ENCODE measurements at places on chromosomes 4 and X.

GRCh38 chr4:126046081-126046614 lies 731.4 kb downstream of the FAT4 start:
- no peak for DNase-seq

DNA sequence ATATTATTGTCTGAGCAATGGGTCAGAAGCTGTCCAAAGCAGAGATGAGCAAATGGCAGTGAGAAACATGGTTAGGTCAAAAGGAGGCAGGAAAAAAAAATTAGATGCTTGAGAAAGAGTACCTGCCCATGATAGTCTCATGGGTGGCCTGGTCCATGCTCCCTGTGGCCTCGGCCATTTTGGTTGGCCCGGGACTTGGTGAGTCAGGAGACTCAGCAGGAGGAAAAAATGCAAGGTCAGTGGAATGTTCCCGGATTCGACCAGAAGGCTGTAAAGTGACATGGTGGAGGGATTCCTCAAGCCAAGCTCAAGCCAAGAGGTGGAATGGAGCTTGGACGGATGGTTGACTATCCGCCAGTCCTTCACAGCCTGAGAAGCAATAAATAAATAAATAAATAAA lies 236.7 kb downstream of the ASMT start:
- no peak for DNase-seq

- DNase-seq = no peak
These were observed 26.6 kb upstream of the ADRA2C start for GRCh38 chr4:3739577-3739976.

DNA sequence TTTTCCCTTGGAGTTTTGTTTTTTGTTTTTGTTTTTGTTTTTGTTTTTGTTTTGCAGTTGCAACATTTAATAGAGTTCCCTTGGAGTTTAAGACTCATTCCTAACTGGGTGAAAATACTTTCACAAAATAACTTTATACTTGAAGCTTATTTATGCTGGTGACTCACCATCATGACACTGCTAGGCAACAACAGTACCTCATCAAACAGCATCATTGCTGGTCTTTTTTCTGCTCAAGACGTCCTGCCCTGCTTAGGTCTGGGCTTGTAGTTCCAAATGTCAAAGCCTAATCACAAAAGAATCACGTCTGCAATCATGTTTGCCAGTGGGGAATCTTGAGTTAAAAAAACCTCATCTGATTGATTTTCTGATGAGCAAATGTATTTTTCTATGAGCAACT lies 105.7 kb upstream of the PRPS2 start:
- DNase-seq = no peak

GRCh38 chr4:2434420-2434819 lies 15.7 kb downstream of the CFAP99 start:
- DNase-seq = no peak

- DNase-seq = no peak
These were observed 413 bp downstream of the PDK3 start for GRCh38 chrX:24465532-24465865.

- no peak for DNase-seq
These were observed 193.2 kb downstream of the RASL11B start for GRCh38 chr4:53055274-53055673.

DNA sequence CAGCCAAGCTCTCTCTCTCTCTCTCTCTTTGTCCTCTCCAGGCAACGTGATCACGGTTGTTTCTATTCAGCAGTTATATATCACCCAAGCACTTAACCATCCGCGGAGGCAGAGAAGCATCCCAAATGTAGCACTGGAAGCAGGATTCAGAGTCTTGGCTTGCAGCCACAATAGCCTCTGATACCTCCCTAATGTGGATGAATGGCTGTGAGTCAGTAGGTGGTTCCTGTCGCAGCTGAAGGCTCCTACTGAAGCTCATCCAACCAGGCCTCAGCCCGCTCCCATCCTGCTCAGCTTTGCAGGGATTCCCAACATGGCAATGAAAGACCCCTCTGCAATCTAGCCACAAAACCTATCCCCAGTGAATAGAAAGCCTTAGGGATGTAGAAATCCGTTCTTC lies 5.1 kb downstream of the HS6ST2 start:
- no peak for DNase-seq

DNA sequence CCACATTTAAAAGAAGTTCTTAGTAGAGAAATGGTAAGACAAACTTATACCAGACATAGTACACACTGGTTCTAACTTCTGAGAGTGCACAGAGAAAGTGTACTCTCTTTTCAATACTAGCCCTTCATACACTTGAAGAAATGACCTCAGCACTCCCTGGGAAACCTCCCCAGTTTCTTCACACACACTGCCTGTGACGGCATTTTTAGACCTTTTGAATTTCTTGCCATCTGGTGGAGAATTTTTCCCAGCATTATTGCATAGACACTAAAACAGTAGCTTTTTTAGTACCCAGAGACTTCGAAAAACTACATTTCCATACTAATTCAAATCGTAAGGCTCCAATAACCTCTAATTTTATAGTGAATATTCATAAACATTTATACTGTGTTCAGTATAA lies 341.6 kb upstream of the MAOA start:
- DNase-seq = no peak

DNA sequence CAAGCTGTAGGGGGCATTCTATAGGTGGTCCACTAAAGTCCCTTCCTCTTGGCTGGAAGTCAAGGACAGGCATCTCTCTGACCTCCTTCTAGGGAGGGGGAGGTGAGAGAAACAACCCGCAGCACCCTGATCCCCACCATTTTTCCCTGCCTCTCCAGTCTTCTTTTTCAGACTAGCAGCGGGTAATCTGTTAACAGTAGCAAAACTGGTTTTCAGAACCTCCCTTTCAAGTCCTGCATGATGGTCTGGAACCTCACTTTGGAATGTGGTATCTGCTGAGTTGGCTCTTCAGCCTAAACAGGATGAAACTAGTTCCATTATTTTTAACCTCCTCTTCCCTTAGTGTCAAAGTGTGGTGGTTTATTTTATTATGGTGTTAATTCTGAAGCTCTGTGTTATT lies 196.0 kb downstream of the NWD2 start:
- DNase-seq = no peak

GRCh38 chr4:42397635-42398170 lies 415 bp downstream of the SHISA3 start:
- DNase-seq = no peak

GRCh38 chrX:50680990-50681389 lies 133.0 kb downstream of the SHROOM4 start:
- no peak for DNase-seq

DNA sequence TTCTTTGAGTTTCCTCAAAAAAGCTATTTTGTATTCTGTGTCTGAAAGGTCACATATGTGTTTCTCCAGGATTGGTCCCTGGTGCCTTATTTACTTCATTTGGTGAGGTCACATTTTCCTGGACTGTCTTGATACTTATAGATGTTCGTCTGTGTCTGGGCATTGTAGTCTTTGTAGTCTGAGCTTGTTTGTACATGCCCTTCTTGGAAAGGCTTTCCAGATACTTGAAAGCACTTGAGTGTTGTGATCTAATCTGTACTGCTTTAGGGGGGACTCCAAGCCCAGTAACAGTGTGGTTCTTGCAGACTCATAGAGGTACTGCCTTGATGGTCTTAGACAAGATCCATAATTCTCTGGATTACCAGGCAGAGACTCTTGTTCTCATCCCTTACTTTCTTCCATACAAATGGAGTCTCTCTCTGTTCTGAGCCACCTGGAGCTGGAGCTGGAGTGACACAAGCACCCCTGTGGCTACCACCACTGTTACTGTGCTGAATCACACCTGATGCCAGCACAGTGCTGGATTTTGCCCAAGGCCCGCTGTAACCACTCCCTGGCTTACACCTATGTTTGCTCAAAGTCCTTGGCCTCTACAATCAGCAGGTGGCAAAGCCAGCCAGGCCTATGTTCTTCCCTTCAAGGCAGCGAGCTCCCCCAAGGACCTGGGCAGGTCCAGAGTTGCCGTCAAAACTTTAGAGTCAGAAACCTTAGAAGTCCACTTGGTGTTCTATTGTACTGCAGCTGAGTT lies 72.3 kb upstream of the EFHC2 start:
- DNase-seq = no peak

DNA sequence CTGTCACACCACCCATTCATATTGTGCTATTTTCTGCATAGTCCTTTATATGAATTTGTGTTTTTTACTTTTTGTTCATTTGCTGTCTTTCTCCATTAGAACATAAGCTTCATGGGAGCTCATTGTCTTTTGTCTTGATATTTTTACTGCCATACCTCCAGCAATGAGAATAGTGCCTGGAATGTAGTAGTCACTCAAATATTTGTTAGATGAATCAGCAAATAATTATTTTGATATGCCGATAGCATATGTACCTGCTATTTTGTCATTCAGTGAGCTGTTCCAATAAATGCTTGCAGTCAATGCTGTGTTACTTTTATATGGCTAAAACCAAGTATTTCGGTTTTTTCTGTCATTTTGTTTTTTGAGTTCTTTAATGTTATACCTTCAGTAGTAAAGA lies 43.5 kb upstream of the SLC25A31 start:
- no peak for DNase-seq

GRCh38 chr4:5037553-5038551 lies 13.4 kb upstream of the STK32B start:
- DNase-seq = peak; percentile 90

DNA sequence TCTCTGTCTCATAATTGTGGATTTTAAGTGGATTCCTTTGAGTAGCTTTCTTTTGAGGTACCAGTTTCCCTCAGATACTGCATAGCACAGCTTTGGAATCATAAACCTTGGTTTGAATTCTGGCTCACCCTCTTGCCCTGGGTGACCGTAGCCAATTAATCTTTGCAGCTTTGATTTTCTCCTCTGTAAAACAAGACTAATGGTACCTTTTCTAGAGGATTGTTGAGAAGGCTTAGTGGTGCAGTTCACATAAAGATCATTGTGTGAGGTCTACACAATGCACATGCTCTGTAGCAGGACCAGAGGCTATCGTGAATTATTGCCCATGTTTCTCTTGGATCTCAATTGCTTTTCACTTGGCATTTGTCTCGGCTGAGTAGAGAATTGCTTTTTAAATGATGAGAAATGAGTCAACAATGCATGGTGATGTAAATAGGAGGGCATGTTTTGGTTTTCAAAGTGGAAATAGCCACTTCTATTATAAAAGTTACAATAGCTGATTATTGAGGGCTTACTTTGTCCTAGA lies 47.9 kb downstream of the TMEM131L start:
- no peak for DNase-seq

GRCh38 chr4:151035328-151035727 lies 20.2 kb upstream of the LRBA start:
- DNase-seq = no peak

DNA sequence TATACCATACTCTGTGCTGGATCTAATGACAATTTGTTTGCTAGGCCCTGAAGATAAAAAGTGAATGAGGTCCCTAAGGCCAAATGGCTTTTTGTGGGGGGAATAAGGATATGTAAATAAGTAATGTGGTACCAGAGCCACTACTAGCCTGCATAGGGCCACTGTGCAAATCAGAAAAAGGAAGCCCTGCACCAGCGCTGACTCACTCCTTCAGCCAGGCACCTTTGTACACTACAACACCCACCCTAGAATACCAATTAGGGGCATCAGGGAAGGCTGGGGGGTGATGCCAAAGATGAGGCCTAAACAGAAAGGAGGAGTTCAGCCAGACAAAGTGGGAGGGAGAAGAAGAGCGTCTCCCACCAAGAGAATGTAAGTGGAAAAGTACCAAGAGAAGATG lies 122.2 kb downstream of the CAMK2D start:
- DNase-seq = no peak
